Astrocyte (in vitro differentiated cells and primary cell): ENCODE measurements at places on chromosomes 12 and 14.
A peak's percentile ranks its signal among the peaks of the same experiment; 100 is the strongest.

DNA sequence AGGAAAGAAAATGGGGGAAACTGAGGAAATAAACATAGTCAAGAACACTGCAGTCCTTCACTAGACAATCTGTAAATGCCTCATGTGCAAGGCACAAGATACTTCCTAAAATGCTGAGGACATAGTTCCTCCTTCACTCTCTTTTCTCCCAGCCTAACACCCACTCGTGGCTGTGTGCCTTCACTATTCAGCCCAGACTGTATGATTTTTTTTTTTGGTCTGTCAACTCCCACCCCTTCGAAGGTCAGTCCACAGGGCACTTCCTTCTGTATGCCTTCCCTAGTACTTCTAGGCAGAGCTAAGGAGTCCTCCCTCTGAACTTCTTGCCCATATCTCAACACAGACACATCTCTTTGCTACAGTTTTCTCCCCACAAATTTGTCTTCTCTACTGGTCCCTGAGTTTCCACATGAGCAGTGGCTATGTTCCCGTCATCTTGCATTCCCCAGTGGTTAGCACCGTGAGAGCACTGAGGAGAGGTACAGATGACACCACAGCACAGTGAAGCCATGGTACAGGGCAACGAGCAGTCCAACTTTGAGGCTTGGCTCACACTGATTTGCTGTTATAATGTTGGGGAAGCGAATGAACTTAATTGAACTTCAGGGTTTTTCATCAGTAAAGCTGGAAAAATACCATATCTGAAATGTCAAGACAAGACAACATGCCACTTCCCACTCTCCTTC is 24.1 kb upstream of the SYCP3 start:
- no peak for DNase-seq

- peak; percentile 56 for DNase-seq
These were observed 214.8 kb downstream of the DPF3 start for GRCh38 chr14:72679141-72679535.

DNA sequence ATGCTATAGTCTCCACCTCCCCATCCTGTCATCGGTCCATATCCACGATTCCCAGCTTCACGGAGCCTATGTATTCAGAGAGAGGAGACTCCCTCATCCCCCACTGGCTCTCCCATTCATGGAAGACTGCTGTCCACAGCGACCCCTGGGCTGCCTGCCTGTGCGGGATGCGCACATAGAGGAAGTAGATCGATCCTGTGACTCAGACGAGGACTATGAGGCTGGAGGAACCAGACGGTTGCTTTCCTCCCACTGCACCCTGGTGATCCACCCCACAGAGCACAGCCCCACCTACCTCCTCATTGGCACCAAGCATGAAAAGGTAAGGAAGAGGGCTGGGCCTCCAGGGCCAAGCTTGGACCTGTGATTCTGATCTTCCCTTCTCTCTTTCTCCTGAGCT is 24.4 kb downstream of the PIGH start:
- no peak for DNase-seq

DNA sequence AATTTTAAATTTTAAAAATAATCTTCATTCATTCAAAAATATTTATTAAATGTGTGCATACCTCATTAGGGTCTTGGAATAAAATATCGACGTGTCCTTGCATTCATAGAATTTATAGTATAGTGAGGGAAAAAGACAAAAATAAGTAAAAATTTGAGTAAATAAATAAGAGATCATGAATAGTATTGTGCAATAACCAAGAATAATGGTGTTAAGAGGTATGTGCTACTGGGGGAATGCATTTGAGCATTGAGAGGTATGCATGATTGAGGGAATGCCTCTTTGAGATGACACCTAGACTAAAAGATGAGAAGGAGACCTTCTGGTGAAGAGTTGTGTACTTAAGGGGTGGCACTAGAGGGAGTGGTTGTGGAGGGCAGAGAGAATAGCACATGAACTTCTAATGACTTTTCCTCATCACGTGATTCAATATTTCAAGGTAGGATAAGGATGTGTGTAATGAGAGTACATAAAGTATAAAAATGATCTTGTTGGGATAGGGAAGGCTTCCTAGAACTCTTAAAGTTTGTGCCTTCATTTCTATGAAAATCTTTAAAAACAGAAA is 18.8 kb upstream of the CATSPERB start:
- no peak for DNase-seq

DNA sequence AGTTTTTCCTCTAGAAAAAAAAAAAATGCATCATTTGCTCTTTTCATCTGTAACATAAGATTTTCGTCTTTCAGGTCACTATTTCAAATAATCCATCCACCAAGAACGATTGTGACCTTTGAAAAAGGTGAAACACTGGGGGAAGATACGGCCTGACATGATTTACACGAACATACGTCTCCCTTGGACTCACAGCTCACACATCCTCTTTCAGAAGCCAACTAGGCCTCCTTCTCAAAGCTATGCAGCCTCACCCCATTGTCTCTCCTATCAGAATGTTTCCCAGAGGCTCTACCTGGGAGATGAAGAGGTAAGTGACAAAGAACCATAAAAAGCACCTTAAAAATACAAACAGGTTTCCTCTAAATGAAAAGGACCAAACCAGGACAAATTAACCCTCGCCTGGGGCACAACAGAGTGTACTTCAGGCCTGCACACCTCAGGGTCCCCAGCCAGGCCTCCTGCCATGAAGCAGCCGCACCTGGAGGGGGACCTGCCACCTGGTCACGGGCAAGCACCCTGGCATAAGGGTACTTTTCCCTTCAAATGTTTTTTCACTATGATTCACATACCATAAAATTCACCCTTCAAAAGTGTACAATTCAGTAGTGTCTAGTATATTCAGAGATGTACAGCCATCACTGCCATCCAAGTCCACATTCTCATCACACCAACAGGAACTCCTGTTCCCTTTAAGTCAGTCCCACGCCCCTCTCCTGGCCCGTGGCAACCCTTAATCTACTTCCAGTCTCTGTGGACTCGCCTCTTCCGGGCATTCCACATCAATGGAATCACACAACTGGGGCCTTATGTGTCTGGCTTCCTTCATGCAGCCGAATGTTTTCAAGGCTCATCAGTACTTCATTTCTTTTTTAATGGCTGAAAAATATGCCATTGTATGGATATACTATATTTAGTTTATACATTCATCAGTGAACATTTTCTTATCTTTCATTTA is 5.4 kb downstream of the SLC15A4 start:
- peak; percentile 79 for DNase-seq

DNA sequence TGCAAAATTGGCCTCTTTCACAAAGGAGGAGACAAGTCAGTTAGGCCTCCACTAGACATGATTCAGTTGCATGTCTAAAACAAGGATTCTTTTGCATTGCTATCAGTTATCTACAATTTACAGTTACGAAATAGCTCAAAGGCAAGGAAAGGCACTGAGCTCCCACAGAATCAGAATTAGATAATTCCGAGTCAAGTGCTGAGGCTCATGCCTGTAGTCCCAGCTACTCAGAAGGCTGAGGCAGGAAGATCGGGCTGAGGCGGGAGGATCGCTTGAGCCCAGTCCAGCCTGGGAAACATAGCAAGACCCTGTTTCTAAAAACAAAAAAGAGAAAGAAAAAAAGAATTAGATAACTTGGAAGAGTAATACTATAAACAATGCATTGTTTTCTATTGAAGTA is 12.3 kb upstream of the RTRAF start:
- DNase-seq = no peak

DNA sequence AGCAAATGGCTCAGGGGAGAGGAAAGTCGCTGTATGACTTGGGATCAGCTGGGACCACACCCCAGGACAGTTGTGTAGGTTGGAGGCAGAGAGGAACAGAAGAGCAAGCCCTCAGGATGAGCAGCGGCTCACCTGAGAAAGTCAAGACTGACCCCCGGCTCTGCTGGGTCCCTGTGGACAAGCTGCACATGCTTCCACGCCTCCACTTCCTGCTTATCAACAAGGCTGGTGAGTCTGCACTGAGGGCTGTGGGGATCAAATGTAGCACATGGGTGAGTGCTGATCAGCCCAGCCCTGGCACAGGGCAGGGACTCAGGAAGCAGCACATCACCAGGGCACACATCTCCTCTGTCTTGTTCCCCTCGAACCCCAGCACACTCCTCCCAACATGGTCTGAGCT is 92.1 kb downstream of the CHGA start:
- DNase-seq = no peak

- no peak for DNase-seq
These were observed 3.6 kb downstream of the SPRING1 start for GRCh38 chr12:116734156-116734768.

- DNase-seq = no peak
These were observed 1.0 kb downstream of the TMEM30B start for GRCh38 chr14:61280092-61280525.

DNA sequence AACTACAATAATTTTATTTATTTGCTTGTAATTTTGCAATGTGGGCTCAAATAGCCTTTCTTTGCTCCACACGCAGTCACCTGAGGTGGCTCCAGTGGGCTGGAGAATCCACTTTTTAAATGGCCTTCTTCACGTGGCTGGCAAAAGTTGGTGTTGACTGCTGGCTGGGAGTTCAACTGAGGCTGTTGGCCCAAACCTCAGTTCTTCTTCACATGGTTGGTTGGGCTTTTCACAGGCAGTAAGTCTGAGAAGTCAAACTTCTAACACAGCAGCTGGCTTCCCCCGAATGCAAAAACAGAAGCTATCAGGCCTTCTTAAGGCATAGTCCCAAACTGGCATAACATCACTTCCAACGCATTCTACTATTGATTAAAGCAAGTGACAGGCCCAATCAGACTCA is 2.1 kb upstream of the OXA1L start:
- no peak for DNase-seq

GRCh38 chr12:123395236-123395635 is 11.3 kb downstream of the KMT5A start:
- no peak for DNase-seq

DNA sequence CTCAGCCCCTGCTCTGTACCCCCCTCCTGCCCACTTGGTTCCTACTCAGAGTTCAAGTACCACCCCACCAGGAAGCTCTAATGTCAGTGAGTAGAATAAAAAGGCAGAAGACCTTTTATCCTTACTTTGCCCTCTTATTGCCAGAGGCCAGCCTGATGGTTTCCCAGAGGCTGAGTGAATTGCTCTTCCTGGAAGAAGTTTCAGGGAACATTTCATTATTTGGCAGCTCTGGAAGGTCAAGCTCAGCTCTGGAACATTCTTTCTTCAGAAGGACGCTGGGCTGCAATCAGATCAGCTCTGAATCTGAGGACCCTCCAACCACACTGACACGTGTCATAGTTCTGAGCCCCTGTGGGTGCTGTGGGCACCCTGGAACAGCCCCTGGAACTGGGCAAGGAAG is 188.9 kb downstream of the ETV6 start:
- no peak for DNase-seq

DNA sequence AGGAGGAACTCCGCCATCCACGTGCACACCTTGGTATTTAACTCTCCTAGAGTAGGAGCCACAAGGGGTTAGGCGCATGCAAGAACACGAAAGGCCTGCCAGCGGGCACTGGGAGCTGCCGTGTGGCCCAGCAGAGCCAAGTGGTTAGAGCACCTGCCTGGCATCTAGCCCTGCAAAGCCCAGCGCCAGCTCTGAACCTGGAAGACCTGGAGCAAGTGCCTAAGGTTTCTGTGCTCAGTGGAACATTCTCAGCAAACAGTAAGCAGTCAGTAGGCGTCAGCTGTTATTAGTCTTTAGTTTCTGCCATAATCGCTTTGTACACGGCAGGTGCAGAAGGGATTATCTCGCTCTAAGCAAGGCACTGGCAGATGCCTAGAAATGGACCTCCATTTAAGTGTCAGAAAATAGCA is 55.4 kb downstream of the SETD3 start:
- DNase-seq = no peak

GRCh38 chr12:68462803-68463202 is 130.6 kb upstream of the MDM1 start:
- no peak for DNase-seq

DNA sequence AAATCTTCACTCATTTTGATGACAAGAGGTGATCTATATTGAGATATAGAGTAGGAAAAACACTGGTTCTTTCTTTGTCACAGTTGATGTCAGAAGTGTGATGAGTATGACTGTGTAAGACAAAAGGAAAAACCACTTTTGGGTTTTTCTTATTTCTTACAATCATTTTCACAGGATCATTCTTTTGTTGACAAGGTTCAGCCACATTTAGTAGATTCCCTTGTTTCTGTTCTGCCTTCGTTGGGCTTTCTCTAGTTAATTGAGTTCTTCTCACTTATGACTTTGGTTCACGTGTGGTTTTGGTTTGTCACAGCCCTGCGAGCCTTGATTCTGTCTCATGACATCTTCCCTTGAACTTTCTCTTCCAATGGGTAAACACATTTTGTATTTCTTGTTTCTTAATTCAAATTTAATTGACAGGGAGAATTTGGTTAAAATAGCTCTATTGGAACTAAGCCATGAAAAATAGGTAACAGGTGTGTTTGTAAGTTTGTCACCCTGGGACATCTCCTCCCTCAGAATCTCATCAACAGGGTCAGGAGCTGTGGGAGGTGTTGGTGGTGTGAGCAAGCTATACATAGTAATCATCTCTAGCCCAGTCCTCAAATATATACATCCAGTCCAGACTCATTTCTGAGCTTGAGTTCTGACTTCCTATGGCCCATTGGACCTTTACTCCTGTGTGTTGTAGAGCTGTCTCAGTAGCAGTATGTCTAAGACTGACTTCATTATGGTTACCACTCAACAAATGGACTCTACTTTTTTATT is 255.3 kb downstream of the BMP4 start:
- no peak for DNase-seq

- no peak for DNase-seq
These were observed 35.6 kb upstream of the GPR68 start for GRCh38 chr14:91280129-91280528.

DNA sequence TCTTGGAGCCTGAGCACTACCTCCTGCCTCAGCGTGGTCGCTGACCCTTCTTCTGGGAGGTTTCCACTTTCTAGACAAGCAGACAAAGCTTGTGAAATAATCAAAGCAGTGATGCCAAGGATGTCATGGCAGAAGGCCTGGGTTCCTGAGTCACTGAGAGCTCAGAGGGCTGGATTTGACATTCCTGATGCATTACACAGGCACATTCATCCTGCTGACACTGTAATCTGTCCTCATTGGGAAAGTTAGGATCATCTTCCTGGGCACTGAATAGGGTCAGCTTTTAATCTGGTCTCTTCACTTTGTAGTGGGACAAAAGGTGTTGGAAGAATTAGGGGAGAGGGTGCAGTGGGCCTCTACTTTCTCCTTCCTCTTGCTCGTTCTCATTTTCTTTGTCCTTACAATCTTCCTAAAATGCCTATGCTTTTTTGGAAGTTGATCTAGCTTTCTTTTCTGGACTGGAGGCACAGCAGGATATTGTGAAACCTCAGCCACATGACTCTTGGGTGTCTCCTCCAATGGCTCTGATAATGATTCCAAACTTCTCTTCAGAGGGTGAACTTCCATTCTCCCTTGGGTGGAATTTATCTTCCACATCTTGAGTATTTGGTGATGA is 29.6 kb downstream of the EEA1 start:
- peak; percentile 99 for DNase-seq

DNA sequence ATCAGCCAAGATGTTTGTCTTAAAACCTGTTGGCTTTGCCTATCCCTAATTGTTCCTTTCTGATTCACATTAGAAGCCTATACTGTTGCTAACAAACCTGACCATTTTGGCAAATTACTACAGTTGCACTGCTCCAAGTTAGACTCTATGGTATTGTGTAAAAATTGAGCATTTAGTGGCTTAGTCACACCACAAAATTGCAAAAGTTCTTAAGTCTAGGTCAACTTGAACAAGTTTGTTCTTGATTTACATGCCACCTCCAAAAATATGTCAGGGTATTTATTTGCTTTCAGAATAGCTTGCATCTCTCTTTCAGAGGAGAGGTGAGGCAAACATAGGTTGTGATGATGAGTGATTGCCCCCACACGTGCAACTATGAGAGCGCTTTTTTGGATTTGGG is 27.0 kb upstream of the PTHLH start:
- DNase-seq = peak; percentile 88
